ENCODE measurements at places on chromosomes 2 and 18. TPM values are rescaled to one million over a fixed set of nuclear protein-coding genes. Genes with fewer than 3 reads are reported as not detected.

The MC2R gene
- not detected for total RNA-seq

The RMND5A gene
- total RNA-seq, result 33.6 TPM

The TUBA3D gene
- not detected for total RNA-seq

DNA sequence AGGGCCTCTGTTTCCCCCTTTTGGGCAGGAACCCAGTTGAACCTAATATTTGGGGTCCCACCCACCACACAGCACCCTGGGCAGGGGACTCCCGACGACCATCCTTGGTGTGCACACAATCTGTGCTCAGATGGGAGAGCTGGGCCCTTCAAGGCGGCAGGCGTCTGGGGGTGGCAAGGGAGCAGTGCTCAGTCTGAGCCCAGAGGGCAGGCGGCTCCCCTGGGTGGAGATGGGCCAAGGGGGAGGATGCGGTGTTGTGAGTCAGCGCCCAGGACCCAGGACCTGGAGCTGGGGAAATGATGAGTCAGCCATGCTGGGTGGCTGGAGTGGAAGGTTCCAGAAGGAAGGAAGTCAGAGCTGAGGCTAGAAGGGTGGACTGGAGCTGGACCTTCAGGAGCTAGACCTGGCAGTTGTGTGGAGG lies 3.8 kb downstream of the PROM2 start:
- DNase-seq, result no peak

DNA sequence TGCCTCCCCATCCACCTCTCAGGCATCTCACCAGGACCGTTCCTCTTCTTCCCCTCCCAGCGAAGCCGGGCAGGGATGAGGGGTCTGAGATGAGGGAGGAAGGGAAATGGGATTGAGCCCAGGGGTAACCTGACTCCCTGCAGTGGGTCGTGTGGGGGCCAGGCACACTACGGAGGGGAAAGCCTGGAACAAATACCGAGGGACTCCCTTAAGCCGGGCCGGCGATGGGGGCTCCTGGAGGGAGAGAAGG lies 250 bp upstream of the SPEG start:
- peak; percentile 36 for DNase-seq

The CABYR gene
- total RNA-seq, result 1.6 TPM

DNA sequence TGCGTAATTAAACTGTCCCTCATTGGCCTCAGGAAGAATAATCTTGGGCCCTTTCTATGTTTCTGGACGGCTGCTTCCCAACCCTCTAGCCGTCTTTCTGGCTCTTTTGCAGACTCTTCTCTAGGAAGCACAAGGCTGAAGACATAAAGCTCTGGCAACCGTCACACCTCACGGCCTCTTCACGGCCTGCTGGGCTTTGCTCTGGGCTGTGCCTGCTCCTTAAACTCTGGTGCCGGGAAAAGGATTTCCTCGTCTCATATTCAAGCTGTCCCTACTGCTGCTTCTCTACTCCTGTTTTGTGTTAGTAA lies 36.0 kb upstream of the WIPF1 start:
- DNase-seq, result peak; percentile 76

DNA sequence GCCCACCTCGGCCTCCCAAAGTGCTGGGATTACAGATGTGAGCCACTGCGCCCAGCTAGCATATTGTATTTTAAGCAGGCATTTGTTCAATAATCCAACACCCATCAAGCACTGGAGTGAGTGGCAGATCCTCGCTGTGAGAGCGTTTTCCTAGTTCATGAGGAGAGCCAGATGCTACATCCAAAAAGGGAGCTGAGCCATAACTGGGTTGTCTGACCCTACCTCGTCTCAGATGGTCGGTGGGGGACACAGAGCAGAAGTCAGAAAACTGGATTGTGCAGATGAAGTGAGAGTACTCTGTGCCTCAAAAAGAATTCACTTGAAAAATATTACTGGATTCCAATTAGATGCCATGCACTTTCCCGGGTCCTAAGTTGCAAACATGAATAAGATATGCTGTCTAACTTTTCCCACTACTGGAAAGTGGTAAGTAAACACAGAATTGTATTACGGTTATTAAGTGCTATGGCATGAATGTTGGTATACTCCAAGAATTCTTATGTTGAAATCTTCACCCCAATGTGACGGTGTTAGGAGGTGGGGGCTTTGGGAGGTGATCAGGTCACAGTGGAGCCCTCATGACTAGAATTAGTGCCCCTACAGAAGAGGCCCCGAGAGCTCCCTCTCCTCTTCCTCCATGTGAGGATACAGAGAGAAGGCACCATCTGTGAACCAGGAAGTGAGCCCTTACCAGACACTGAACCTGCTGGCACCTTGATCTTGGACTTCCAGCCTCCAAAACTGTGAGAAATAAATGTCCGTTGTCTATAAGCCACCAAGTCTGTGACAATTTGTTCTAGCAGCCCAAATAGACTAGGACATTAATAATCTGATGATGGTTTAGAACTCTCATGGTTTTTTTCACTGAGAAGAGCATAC lies 21.5 kb downstream of the SOWAHC start:
- DNase-seq, result no peak

DNA sequence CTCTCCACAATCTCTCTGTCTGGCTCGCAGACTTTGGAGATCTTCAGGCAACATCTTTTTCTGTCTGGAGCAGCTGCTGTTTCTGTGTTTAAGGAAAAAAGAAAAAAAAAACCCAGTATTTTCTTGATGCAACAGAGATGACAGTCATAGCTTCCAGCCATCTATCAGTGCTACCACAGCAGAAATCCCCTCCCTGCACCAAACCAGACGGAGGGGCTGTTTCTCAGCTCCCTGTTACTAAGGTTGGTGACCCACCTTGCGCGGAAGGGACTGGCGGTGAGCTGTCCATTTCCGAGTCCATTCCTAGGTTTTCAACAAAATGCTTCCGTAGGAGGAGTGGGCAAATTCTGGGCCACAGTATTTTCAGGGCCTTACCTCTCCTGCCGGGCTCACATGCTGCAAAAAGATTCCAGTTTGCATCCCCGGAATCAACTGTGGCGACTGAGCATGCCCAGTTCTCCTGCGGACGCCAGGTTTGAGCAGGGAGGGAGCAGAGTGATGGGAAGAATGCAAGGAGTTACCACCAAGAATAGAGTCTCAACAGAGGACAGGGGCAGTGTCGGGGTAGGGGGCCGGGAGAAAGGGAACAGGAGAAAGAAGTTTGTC lies 1.2 kb downstream of the SLC4A10 start:
- peak; percentile 2 for DNase-seq

- DNase-seq, result no peak
These were observed 73.8 kb downstream of the SCN2A start for GRCh38 chr2:165312999-165313398.
